ENCODE measurements at places on chromosomes 6 and 20.
A peak's percentile ranks its signal among the peaks of the same experiment; 100 is the strongest.

DNA sequence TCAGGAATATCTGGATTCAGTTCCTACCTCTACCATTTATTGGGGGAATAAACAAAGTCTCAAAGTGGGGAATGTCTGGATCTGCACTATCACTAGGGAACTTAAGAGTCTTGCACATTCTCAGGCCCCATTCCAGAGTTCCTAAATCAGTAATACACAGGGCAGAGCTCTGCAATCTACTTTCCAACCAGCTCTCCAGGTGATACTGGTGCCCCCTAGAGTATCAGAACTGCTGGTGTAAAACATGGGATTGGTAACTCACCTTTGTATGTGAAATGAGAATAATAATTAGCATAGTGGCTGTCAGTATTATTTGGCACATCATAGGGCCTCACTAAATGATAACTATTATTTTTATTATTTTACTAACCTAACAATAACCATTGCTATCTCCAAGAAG is 278.8 kb upstream of the IMPG1 start:
- DNase-seq: no peak

DNA sequence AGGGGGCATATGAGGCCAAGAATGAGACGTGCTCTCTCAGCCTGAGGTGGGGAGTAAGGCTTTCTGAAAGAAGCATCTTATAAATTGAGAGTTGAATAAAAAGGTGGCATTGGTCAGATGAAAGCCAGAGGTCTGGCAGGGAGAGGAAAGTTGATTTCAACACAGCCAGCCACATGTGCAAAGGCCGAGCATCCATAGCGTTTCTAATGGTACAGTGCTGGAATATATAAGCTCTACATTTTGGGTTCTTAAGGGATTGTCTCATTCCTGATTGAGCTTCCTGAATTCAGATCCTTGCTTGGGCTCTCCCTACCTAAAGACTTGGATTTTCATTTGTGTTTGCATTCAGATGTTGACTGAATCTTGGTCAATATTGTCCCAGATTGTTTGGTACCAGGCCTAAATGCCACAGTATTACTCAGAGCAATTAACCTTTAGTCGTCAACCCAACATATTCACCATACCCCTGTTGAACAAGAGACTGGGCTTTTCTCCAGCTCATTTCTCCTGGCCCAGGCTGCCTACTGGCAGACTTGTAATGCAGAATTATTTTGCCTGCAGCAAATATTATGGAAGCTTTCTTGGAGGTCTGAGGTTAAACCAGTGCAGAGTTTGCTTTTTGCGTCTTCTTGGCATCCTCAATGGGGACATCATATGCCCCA is 14.5 kb upstream of the BCAS1 start:
- DNase-seq: no peak

DNA sequence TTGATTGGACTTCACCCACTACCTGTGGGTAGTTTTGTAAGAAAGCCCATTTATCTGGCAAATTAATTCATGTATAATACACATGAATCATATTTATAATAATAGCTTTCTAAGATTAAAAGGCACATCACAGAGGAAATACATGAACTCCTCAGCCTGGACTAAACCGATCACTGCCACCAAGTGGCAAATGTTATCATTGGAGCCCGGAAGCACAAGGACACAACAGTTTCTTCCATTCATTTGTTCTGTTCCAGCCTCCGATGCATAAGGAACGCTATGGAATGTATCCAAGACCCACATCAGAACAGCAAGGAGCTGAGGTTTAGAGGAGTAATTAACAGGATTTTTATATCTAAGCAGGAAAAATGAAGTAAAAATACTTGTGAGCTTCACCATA is 13.9 kb upstream of the IPCEF1 start:
- DNase-seq: peak; percentile 63

GRCh38 chr6:79453558-79454042 is 83.6 kb downstream of the LCA5 start:
- no peak for DNase-seq

GRCh38 chr20:32631933-32632460 is 41.7 kb downstream of the C20orf203 start:
- no peak for DNase-seq

GRCh38 chr6:24576447-24576846 is 69.5 kb downstream of the KIAA0319 start:
- no peak for DNase-seq

DNA sequence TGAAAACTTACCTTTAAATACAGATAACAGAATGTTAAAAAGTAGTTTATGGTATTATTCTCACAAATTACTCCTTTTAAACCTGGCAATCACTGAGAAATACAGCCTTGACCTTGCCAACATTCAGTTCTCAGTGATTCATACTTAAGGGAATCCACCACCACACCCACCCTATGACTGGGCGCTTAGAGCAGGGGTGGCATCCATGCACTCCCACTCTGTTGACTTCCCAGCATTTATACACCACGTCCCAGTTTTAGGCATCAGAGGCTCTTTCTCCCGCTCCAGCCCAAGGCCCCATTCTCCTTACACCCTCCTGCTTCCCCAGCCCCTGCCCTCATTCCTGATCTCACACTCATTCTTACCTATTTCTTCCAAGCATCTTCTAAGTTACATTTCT is 16.3 kb downstream of the TRAF3IP2 start:
- peak; percentile 97 for DNase-seq

GRCh38 chr20:58088105-58088504 is 140.3 kb downstream of the ANKRD60 start:
- no peak for DNase-seq

DNA sequence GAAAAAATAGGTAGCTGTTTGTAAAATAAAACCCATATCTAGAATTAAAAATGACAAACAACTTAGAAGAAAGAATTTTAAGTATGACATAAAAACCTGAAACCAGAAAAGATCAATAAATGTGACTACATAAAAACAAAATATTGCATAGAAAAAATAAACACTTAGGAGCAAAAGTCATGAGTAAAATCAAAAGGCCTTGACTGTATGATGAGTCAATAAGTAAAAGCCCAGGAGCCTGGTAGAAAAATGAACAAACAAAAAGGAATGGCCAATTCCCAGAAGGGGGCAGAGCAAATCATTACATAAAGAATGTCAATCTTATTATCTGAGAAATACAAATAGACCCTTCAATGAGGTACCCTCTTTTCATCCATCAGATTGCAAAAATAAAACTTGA is 20.7 kb upstream of the ENPP1 start:
- DNase-seq: peak; percentile 41
